ENCODE measurements at places on chromosomes 5 and 9.
A peak's percentile ranks its signal among the peaks of the same experiment; 100 is the strongest.

GRCh38 chr5:150137168-150137957 is 18.3 kb downstream of the PDGFRB start:
- no peak for DNase-seq

DNA sequence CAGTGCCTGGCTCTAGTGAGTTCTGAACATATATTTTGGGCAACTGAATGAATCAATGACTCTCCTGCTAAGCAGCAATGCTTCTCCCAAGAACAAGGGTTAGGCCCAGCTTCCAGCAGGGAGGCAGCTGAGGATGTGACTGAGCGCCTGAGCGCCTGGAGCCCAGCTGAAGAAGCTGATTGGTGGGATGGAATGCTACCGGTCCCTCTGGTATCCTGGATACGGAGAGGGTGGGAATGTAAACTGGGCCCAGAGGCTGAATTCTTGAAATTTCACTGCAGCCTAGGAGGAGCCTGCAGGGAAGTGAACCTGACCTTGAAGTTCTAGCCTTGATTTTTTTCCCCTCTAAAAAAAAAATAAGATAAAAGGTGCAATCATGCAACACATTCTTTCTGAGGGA is 43.2 kb downstream of the WWC1 start:
- no peak for DNase-seq

- no peak for DNase-seq
Observed at GRCh38 chr5:168318240-168318639, 26.8 kb downstream of the WWC1 start.

DNA sequence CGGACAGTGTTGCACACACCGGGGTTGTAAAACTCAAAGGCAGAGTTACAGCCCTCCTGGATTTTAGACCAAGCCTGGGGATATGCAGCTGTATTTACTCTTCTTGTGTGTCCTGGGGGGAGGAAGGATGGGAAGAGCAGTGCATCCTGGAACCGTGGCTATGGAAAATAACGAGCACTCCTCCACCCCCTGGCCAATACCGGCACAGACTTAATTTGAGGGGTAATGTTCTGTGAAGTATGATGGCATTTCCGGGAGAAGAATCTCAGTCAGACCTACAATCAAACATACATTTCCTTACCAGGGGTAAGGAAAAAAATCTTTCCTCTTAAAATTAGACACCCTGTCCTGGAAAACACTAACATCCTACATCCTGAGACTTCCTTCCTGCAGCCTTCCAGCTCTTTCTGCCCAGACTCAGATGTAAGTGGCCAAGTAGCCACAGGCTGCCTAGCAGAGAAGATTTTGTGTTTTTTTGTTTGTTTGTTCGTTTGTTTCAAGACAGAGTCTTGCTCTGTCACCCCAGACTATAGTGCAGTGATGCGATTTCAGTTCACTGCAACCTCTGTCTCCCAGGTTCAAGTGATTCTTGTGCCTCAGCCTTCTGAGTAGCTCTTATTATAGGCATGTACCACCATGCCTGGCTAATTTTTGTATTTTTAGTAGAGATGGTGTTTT is 11.0 kb upstream of the ERMP1 start:
- DNase-seq: no peak

- no peak for DNase-seq
Observed at GRCh38 chr5:2300861-2301574, 418.3 kb upstream of the IRX4 start.

DNA sequence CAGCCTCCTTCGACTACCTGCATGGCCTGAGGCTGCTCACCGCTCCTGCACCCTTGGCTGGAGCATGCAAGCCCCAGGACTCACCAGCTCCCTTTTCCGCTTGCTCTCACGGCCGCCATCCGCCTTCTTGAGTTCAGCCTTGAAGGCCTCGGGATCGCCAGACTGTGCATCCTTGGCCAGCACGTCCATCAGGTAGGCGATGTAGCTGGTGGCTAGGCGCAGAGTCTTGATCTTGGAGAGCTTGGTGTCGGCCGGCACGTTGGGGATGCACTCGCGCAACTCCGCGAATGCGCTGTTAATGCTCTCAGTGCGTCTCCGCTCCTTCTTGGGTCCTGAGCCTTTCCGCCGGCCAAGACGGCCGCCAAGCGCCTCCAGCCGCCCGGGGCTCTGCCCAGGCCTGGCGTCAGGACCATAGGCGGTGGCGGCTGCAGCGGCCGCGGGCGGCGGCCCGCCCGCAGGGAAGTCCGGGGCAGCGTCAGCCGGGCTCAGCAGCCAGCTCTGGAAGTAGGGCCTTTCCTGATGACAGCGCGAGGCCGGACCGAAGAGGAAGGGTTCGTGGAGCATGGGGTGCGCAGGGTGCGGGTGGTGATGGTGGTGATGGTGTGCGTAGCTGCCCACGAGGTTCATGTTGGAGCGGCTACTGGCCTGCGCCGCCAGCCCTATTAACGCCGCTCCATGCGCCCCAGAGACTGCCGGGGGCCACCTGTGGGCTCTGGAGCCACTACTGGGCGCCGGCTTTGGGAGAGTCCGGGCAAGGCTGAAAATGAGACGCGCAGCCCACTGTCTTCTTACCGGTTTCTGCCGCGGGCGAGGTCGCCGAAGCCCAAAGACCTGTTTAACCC is 424 bp downstream of the HAND1 start:
- peak; percentile 54 for DNase-seq

DNA sequence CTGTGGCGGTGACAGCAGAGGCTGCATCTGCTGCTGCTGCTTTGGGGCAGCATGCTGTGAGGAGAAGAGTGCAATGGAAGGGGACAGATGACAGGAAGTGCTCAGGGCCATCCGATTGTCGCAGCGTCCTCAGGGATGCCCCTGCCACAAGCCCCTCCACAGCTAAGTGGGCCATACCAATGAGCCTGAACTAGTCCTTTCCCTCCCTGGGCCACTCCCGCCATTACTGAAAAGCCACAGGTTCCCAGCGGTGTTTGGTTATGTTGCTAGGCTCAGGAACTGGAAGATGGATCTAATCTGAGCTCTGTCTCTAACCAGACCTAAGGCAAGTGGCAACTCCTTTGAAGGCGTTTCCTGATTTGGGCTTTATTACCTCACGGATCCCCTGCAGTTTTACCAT is 109.2 kb downstream of the GAPVD1 start:
- no peak for DNase-seq

DNA sequence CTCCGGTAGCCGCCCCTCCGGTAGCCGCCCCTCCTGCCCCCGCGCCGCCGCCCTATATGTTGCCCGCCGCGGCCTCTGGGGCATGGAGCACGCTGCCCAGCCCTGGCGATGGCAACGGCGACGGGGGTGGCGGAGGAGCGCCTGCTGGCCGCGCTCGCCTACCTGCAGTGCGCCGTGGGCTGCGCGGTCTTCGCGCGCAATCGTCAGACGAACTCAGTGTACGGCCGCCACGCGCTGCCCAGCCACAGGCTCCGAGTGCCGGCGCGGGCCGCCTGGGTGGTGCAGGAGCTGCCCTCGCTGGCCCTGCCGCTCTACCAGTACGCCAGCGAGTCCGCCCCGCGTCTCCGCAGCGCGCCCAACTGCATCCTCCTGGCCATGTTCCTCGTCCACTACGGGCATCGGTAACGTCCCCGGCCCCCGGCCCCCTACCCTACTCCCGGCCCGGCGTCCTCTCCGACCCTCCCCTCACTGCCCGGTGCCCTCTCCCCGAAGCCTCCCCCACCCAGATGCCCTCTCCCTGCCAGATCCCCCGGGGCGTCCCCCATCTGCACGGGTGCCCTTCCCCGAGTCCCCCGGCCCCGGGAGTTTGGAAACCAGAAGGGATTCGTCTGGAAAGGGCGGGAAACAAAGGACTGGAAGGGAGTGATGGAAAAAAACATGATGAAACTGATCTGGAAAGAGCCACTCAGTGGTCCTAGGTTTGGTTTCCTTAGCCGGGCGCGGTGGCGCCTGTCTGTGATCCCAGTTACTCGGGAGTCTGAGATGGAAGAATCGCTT is 417 bp downstream of the SRD5A1 start:
- peak; percentile 74 for DNase-seq

GRCh38 chr9:16718952-16719351 is 151.5 kb downstream of the BNC2 start:
- DNase-seq: no peak

DNA sequence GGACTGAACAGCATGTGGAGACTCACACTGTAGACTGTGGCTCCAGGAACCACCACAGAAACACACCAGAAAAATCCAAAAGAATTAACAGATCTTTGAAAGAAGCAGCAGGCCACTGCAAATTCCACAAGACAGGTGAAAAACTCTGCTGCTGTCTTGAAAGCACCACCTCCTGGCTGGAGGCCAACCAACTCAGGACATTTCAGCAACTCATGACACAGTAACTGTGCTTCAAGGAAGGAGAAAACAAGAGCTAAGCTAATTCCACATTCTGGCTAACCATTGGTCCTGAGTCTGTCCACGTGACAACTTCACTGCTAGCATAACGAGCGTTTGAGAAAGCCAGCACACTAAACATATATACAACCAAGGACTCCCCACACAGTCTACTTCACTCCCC is 625.1 kb downstream of the PRELID2 start:
- DNase-seq: no peak

GRCh38 chr9:16871336-16872151 is 1.1 kb upstream of the BNC2 start:
- DNase-seq: peak; percentile 90

- no peak for DNase-seq
Observed at GRCh38 chr9:129362287-129363000, 184.4 kb upstream of the IER5L start.

DNA sequence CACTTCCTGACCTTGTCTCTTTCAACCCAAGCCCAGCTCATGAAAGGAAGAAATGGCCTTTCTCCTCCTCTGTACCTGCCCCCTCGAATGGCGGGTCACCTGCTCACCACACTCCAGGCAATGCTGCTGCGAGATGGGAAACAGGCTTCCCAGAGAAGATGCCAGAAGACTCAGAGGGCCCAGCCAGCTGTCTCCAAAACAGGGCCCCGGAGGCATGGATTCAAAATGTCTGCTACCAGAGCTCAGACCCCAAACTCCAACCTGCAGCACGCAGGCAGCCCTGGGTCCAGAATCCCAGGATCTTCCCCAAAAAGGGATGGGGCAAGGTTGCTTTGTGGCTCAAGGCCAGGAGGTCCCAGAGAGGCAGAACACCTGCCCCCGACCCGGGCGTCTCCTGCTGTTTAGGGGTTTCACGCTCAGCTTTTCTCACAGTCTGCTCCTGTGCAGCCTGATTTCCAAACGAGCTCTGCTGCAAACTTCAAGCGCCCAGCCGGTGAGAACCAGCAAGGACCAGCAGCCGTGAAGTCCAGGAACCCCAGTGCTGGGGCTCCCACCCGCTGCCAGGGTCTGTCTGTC is 42.5 kb downstream of the VAV2 start:
- no peak for DNase-seq

- no peak for DNase-seq
Observed at GRCh38 chr9:126366366-126367011, 39.9 kb downstream of the MVB12B start.

GRCh38 chr5:178839319-178839704 is 20.4 kb upstream of the ZNF354B start:
- peak; percentile 78 for DNase-seq
